IMR-90 (cell line): ENCODE measurements at places on chromosomes 1 and 21.

DNA sequence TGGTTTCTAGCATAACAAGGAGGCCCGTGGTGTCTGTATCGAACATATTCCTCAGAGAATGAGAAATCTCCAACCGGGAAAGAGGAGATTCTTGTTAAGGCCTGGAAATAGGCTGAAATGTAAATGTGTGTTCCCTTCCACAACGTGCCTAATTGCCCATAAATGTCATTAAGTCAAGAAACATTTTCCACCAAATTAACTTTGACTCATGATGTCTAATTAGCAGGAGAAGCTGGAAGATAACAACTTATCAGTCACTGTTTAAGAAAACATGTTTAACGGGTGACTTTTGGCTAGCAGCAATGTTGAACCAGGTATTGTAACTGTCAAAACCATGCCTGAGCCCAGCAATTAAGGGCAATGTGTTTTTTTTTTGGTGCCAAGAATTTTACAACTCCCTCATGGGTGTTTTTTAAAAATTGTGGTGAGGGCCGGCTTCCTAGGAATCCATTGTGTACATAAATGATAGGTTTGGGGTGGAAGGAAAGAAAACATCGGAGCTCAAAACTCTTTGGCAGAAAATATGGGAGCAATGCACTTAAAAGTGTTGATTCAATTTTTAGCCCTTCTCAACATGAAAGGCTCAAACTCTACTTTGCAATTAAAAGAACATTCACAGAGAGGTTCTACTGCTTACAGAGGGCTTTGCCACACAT is 67.0 kb downstream of the OLIG1 start:
- no peak for DNase-seq

DNA sequence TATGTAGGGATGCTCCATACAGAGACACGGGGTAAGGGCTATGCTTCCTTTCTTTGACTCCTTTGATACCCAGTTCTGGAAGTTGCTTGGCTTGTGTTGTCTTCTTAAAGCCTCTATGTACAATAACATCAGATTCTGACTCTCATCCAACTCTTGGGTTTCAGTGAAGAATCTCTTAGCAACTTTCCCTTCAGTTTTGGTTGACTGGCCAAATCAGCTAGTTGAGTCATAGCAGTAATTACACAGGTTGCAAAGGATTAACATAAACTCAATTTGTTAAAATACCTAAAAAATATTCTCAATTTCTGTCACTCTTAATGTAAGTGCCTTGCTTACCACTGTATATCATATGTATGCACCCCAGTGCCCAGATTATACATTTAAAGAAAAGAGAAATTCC is 9.2 kb downstream of the CD1E start:
- no peak for DNase-seq

- DNase-seq: no peak
Observed at GRCh38 chr1:85991261-85991660, 165.3 kb downstream of the COL24A1 start.

- DNase-seq: peak; percentile 94
Observed at GRCh38 chr1:33007190-33008050, 29.3 kb downstream of the AK2 start.

DNA sequence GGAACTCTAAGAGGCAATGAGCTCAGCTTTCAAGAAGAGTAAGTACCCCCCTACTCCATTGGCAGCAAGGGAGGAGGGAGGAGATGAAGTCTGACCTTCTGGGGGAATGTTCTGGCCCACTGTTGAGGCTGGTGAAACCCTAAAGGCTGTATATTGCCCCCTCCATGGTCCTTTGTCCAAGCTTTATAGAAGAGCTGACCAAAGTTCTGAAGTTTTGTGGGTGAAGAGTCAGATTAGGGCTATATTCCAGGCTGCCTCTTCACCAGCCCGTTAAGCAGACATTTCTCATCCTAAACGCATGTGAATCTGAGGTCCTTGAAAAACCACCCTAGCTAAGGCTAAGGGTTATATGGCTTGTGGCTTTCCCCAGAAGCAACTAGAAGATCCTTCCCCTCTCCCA is 1.4 kb downstream of the C1orf94 start:
- DNase-seq: no peak

GRCh38 chr1:75953461-75953860 is 21.3 kb upstream of the ASB17 start:
- no peak for DNase-seq
